ENCODE measurements at places on chromosomes 7 and 10.

DNA sequence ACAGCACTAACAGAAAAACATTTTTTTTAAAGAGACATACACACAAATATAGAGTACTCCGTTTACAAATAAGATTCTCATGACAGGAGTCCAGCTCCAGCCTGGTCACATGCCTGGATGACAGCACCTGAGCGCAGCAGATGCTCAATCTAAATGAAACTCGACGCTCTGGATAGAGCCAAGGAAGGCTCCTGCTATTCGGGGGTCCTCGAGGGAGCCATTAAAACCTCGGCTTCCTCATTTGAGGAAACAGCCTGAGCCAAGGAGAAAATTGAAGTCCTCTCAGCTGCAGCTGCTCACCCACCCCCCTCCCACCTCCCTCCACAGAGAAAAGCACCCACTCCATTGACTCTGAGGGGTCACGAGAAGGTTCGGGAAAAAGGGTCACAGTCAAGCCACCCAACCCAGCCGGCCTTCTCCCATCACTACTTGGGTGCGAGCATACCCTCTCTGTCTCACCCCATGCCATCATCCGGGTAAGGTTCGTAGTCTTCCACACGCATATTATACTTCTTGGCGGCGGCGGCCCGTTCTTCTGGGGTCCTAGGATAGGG, 673 bp downstream of the NDUFB8 start:
- no peak for DNase-seq

GRCh38 chr7:2237109-2237602, 4.4 kb upstream of the MAD1L1 start:
- DNase-seq = no peak

GRCh38 chr7:44143646-44144250, 2.6 kb upstream of the MYL7 start:
- DNase-seq = no peak

GRCh38 chr10:5305374-5305773, 59.4 kb upstream of the UCN3 start:
- no peak for DNase-seq

- no peak for DNase-seq
Observed at GRCh38 chr7:86965727-86966120, 93.7 kb downstream of the ELAPOR2 start.

DNA sequence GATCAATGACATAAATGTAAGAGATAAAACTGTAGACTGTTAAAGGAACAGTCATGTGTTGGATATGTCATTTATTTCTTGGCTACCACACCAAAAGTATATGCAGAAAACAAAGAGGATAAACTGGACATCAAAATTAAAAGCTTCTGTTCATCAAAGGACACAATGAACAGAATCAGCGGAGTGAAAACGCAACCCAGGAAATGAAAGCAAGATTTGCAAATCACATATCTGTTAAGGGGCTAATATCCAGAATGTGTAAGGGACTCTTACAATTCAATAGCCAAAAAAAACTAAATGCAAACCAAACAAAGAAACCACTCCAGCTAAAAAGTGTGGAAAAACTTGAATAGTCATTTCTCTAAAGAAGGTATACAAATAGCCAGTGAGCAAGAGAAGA, 164.3 kb downstream of the ZMYND11 start:
- DNase-seq = no peak

DNA sequence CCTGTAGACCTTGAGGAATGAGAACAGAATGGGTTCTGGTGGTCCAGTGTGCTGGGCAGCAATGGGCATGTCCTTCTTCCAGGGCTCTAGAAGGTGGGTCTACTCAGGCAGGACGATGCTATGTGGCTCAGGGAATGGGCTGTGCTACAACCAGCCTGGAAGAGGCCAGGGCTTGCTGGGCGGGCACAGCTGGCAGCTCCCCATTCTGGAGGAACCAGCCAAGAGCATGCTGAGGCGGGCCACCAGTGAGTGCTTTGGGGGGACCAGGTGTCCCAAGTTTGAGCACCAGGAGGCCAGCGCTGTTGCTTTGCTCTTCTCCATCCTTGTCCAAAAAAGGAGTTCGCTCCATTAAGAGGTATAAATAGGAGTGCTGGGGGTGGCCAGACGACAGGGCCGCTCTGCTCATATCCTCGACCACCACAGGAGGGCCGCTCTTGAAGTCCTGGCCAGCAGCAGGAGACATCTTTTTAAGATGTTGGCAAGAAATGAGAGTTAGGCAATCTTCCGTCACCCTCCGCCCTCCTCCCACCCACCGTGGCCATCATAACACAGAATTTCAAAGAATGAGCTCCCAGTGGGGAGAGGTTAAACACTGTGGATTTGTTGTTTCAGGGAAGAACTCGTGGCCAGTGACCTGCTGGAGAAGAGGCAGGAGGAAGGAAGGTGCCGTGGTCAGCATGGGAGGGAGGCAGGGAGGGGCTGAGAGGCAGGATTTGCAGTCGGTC, 141.3 kb downstream of the GRK5 start:
- DNase-seq = no peak

- DNase-seq = no peak
Observed at GRCh38 chr10:129891806-129892205, 72.3 kb downstream of the EBF3 start.

GRCh38 chr7:45625714-45626440, 51.7 kb downstream of the ADCY1 start:
- no peak for DNase-seq

GRCh38 chr7:144812379-144813283, 23.2 kb downstream of the TPK1 start:
- DNase-seq = no peak

DNA sequence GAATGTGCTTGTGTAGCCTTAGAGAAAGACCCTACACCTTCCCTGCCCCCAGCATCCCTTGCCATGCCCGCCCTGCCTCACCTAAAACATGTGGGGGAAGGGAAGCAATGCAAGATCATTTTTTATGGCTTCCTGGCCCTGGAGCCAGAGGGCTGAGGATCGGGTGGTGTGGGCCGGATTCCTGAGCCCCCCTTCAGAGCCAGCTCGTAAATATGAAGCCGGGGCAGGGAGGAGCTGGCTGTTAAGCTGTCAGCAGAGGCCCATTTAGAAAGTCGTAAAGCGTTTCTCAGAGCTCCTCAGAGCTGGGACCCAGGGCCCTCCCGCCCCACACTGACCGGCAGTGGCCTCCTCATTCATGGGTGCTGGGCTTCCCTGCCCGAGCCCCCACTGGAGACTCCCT, 23.9 kb downstream of the UNC5B start:
- no peak for DNase-seq

GRCh38 chr7:26567266-26567665, 275.6 kb downstream of the SNX10 start:
- DNase-seq = no peak

DNA sequence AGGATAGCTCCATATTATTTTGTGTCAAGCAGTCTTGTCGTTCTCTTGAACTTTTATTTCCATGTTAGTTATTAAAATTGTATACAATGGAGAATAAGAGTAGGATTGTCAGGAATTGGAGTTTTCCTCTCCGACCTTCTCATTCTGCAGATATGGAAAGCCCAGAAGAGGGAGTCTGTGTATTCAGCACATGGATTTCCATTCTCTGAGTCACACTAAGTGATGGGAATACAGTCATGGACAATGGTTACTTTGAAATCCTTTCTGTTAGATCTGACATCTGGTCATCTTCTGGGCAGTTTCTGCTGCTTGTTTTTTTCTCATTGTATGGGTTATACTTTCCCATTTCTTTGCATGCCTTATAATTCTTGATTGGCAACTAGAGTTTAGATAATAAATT, 5.0 kb upstream of the TASOR2 start:
- DNase-seq = no peak

DNA sequence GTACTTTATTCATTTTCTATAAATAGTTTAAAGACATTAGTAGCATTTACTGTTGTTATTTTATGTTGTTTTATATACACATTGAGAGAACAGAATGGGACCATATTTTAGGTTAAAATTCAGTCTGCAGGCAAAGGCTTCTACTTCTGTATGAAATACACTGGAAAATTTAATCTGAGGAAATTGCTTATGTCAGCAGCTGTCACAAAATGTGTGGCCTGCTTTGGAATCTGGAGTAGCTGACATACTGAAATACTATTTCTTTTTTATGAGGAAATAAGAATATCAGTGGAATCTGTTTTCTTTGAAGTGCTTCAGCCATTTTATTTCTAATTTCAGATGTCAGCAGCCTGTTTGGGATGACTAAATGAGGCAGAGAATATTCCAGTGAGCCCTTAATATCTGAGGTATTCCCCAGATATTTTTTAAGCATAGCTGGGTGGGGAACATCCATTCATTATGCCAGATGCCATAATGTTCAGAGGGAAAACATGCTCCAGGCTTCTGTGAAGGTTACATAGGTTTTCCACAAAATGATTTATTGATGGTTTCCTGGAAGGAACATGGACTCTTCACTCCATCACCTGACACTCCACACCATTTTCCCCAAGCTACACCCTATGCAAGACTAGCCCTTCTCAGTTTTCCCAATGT, 267.1 kb downstream of the ARL4A start:
- DNase-seq = no peak

DNA sequence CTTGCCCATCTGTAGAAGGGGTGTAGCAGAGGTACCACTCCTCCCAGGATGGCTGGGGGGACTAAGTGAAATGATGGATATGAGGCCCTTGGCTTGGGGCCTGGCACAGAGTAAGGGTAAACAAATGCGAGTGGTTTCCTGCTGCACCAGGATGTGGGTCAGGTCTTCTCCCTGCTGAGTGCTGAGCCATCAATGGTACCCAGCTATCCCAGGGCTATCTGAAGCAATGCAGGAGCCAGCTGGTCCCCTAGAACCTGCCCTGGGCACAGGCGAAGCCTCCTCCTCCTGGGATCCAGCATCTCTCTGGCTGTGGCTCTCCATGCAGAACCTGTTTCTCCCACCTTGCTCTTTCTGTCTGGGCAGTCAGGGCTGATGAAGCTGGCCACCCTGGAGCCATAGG, 20.9 kb upstream of the GOLGA7B start:
- no peak for DNase-seq

- DNase-seq = no peak
Observed at GRCh38 chr7:51262796-51263531, 53.6 kb downstream of the COBL start.

- no peak for DNase-seq
Observed at GRCh38 chr7:123727071-123727837, 21.5 kb downstream of the WASL start.

GRCh38 chr10:82768040-82768439, 893.0 kb downstream of the NRG3 start:
- no peak for DNase-seq

DNA sequence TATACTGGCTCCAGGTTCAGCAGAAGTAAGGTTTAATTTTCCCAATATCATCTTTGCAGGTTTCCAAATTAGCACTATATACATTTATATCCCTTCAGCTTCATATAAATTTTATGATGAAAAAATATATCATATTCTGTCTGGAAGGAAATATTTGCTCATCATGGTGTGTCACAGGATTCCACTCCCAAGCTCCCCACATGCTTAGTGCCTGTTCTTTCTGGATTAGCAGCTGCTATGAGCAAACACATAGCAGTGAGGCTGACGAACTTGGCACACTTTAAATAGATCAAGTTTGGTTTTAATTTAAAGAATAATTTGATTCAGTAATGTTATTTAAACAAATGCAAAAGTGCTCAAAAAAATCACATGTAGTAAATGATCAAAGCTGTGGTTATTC, 251.9 kb downstream of the AGMO start:
- DNase-seq = peak; percentile 57

DNA sequence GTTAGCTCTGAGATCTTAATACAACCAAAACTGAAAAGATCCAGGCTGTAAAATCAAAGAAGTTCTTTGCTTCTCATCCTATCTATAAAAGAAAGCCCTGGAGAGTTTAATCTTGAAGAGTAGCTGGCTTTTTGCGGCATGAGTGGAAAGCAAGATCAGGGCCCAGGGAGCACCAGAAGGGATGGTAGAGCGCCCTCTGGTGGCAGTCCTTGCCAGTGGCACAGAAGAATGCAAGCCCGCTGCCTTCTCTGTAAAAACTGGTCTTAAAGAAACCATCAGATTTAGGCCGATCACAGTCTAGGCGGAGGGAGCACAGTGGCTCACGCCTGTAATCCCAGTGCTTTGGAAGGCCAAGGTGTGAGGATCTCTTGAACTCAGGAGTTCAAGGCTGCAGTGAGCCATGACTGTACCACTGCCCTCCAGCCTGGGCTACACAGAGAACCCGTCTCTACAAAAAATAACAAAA, 35.6 kb downstream of the CPN1 start:
- peak; percentile 6 for DNase-seq

DNA sequence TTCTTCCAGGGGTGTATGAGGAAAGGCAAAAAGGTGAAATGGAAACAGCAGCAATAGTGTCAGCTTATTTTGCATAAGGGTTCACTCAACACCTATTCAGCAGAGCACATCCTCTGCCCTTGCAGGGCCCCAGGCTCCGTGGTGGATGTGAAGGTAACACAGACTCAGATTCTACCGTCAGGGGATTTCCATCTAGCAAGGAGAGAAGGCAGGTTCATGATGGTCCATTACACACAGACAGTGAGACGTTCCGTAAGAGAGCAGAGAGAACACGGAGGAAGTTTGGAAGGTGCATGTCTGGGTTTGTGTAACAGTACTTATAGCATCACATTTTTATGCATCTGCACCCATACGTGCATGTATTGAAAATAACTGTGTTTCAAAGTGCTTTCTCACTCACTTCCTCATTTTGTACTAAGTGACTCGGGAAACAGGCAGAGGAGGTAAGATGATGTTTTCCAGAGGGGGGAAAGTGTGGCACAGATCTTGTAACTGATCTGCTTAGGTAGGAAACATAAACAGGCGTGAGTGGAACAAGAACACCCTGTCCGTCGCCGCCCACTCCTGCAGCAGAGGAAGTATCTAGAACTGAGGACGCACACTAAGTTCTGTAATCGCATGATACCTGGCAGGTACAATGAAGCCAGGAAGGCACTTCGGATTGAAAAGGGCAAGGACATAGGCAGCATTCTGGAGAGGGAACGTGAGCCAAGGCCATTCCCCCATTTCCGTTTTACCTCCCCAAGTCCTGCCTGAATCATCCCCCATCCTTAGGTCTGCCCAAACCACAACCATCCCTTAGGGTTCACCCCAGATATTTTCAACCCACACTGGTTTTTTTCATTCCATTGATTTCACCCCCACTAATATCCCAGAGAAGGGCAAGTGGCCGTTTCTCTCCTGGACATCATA, 1.0 kb upstream of the ENO4 start:
- DNase-seq = no peak

DNA sequence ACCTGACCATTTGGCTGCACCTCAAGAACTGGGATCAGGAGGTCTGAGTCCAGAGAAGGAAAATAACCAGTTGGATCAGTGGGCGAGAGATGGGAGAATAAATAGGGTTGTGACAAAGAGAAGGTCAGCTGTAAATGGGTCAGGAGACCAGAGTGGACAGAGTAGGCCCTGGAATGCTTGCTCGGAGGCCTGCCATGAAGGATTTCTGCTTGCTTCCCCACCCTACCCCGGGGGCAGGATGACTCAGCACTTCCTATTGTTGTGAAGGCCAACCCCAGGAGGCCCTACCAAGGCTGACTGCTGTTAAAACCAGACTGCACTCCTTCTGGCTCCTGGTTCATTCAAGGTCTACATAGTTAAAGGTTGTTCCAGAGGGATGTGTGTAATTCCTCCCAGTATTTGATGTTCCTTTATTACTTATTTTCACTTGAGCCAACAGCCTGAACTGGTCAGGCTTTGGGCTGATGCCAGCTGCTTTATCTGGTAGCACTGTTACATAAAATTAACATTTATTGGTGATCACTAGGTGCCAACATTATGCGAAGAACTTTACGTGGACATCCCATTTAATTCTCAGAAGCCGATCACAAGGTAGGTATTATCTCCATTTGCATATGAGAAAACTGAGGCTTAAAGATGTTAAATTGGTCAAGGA, 27.3 kb upstream of the IFRD1 start:
- peak; percentile 16 for DNase-seq

- DNase-seq = no peak
Observed at GRCh38 chr7:158073845-158074840, 513.5 kb downstream of the PTPRN2 start.

GRCh38 chr10:84198206-84198915, 4.0 kb downstream of the CDHR1 start:
- DNase-seq = peak; percentile 13
